ENCODE measurements at places on chromosomes 6 and 20. TPM values are rescaled to one million over a fixed set of nuclear protein-coding genes. Genes with fewer than 3 reads are reported as not detected.
A peak's percentile ranks its signal among the peaks of the same experiment; 100 is the strongest.

DNA sequence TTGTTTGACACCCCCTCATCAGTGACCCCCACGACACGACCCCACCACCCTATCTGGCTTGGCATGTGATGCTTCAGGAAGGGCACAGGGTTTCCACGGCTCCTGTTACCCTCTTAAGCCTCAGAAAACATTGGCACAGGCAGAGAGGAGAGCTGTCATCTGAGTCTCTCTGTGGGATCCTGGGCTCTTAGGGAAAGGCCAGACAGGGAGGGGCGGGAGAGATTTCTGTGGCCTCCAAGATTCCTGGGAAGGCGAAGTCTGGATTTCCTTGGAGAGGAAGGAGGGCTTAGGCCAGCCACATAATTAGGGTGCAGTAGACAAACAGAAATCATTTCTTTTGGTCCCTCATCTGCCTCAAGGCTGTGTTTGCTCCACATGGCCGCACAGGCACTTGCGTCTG, 191.6 kb upstream of the SNX9 start:
- peak; percentile 78 for DNase-seq

DNA sequence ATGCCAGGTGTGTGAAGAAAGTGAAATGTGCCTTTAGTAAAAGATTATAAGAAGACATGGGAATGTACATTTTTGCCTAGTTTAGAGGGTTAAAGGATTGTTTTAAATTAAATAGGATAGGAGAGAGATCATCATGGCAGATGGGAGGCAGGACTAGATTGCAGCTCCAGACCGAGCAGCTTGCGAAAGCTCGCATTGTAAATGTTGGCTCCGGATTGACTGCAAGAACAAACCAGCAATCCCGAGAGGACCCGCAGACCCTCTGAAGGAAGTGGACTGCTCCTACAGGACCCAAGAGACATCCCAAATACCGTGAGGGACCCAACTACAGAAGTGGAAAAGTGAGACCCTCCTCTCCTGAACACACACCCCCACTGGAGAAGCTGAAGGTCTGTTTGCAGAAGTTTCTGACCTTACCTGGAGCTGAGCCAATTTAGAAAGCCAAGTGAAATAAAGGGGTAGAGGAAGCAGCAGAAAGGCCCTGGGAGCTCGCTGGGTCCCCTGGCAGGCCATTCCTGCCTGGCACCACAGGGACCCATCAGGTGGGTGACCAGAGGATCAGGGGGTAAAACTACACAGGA, 30.0 kb upstream of the TPD52L1 start:
- DNase-seq, result no peak

GRCh38 chr6:2659882-2660281, 90.8 kb downstream of the MYLK4 start:
- no peak for DNase-seq

Gene SNX9
- total RNA-seq, result 120 TPM

Gene KPNA5
- total RNA-seq, result 11.6 TPM

GRCh38 chr6:49551866-49552129, 1.3 kb downstream of the C6orf141 start:
- no peak for DNase-seq

DNA sequence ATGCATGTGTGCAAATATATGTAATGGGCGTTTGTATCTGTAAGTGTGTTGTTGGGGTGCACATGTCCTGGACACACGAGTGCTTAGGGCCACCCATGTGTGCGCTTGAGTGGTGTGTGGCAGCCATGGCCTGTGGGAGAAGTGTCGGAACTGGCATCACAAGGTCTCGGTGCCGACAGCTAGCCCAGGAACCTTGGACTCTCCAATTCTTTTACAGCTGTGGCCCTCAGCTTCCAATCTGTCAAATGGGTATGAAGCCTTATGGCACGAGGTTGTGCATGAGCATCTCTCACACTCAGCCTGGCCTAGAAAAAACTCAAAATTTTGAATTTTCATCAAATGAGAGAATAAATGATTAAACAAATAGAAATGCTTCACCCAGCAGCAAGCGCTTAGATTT, 42.0 kb downstream of the SPDEF start:
- no peak for DNase-seq

DNA sequence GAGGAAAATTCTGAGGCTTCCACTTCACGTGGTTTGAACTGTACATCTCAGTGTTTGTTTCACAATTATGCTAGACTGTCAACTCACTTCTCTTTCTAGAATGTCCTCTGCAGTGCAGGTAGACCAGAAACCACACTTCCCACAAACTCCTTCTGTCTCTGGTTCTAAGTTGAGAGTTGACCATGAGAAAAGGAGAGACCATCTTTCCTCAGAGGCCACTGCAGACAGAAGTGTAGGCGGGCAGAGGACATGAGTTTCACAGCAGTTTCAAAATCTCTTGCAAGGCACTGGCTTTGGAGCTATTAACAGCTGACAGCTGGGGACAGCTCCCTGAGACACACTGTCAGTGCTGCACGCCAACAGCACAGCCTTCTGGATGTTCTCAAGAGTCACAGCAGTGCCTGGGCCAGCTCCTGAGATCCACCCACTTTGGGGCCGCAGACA, 55.4 kb upstream of the MOXD1 start:
- DNase-seq, result no peak

Data from fibroblast of lung (primary cell).